ENCODE measurements at places on chromosomes 4 and X.

- no peak for DNase-seq
These were observed 37.0 kb upstream of the SHISA3 start for GRCh38 chr4:42360256-42360669.

GRCh38 chr4:148055844-148056243, 324.0 kb downstream of the ARHGAP10 start:
- no peak for DNase-seq

DNA sequence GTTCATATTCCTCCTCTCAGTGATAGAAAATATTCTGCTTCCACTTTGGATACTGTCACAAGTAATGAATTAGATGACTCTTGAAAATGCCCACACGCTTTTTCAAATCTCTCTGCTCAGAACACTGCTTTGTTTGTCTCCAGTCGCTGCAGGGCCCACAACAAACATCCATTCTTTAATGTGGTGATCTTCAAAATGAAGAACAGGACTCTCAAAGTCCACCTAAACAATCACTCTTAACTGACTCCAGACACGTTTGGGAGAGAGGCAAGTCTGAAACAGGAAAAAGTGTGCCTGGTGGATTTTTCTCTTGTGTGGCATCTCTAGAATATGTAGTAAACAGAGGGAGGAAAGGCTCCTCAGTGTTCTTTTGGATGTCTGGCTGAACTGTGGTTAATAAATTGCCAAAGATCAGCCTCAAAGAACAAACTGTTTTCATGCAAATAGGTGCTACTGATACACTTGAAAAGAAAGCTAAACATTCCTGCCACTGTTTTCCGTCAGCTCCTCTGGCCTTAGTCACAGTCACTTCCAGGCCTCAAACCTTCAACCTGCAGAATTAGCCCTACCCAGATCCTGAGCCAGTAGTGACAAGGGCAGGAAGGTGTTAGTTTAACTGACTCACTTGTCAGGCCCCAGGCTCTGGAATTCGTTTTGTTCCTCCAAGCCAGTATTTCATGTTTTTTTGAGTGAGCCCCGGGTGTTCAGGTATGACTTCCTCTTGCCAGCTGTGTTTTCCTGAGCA, 259.6 kb upstream of the GPC4 start:
- no peak for DNase-seq

GRCh38 chr4:165328708-165329107, 1.2 kb downstream of the MSMO1 start:
- DNase-seq = no peak

- DNase-seq = no peak
These were observed 32.1 kb downstream of the TAPT1 start for GRCh38 chr4:16194214-16194613.

GRCh38 chrX:50799531-50799961, 14.4 kb downstream of the SHROOM4 start:
- DNase-seq = no peak

DNA sequence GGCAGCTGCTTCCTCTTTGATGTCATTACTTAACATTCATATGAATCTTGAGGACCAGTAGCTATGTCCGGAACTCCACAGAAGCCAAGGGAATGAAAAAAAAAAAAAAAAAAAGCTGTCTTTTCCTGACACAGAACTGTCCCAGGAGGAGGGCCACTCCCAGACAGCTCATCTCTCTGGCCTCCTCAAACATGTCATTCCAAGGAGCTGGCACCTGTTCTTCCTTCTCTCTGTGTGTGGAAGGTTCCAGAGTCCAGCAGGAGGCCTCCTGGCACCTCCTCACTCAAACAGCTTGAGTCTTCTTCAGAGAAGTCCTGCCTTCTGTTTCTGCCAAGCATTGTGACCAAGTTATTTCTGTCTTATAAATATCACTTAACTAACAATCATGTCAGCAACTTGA, 458.5 kb downstream of the AFF2 start:
- no peak for DNase-seq

GRCh38 chr4:137213372-137214173, 318.7 kb downstream of the PCDH18 start:
- DNase-seq = no peak

DNA sequence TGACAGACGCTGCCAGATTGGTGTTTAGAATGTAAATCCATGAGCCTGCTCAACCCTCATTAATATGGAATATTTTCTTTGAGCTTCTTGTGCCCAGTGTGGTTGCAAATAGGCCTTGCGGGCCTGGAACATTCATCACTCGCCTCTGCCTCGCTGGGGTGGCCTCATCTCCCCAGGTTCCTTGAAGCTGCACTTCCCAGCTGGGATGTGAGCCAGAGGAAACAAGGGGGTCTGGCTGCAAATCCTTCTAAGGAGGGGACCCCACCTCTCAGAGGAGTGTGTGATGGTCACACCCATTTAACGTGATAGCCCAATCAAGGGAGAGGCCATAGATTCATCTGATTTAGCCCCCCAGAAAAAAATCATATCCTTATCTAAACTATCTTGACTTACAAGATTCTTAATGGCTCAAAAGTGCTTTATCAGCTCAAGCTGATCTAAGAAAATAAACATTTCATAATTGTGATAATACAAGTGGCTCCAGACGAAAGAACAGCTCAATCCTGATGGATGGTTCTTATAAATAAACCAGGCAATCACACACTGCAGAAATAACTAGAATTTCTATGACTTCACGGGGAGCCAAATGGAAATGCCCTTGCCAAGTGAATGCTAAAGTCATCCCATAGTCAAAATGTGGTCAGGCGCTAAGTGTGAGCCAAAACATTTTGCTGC, 189.9 kb downstream of the PTTG2 start:
- DNase-seq = no peak

- no peak for DNase-seq
These were observed 334.0 kb downstream of the PCDH19 start for GRCh38 chrX:100076031-100076430.

- no peak for DNase-seq
These were observed 199.6 kb upstream of the MID1 start for GRCh38 chrX:10819973-10820372.

DNA sequence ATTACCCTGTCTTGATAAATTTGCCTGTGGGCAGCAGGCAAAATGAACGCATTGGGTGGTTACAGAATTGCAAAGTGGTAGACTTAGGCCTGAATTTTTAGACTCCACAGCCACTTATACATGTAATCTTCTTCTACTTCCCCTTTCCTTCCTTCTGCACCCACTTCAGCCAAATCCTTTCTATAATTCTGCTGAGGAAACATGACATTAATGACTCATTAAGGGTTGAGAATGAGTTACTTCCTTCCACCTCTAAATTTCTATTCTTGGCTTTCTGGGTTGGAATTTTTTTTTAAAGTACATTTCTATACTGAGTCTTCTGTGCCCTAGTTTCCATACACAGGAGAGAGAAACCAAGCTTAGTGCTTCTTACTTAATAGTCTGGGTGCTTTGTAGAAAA, 10.1 kb downstream of the PAPSS1 start:
- DNase-seq = no peak

DNA sequence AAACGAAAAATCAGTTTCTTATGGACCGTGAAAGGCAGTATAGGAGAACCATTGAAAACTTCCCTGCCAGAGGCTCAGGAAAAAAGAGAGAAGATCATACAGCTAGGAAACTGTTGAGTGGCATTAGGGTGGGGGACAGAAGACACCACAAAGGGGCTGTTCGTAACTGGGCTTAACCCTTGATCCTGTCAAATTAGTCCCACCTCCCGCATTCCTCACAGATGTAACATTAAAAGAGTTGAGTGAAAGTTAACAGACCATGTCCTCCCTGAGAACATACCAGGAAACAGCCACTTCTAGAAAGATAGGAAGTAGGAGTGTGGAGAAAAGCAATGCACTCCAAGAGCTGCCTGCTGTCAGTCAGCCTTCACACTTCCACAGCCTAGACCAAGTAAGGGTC, 8.7 kb downstream of the SHROOM4 start:
- no peak for DNase-seq

GRCh38 chr4:94356444-94356843, 13.8 kb upstream of the HPGDS start:
- DNase-seq = no peak

DNA sequence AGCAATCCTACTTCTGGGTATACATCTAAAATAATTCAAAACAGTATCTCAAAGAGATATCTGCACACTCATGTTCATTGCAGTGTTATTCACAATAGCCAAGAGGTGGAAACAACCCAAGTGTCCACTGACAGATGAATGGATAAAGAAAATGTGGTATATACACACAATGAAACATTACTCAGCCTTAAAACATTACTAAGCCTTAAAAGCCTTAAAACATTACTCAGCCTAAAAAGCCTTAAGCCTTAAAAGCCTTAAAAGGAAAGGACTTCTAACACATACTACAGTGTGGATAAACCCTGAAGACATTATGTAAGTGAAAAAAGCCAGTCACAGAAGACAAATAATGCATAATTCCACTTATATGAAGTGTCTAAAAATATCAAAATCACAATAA, 40.3 kb upstream of the TFDP3 start:
- no peak for DNase-seq

DNA sequence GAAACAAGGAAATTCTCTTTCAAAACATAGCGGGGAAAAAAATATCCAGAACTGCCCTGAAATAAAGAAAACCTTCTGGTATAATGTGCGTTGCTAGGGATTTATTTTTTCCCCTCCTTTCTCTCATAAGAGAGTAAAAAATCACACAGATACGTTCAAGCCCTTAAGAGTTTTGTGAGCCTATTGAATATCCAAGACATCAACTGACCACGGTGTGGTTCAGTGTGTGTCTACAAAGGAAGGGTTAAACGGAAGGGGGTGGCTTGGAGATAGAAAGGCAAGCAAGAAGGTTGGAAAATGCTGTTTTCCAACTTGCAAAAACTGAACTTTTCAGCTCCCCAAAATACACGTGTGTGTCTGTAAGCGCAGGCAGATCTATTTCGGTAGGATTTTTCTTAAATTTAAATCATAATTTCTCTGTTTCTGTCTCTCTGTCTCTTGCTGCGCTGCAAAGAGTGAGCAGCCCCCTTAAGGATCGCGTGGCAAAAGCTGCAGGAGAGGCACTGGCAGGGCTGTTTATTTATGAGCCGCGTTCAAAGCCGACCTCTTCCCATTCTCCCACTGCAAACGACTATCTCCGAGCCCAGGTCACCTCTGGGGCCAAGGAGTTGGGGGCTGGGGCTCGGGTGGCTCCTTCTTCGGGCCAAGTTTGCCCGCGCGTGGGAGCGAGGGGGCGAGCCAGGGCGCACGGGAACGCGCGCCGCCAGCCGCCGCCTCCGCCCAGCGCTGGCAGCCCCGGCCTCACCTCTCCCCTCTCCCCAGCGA, 492 bp upstream of the SLIT2 start:
- no peak for DNase-seq

- no peak for DNase-seq
These were observed 393.8 kb upstream of the GNPDA2 start for GRCh38 chr4:45120163-45120562.

DNA sequence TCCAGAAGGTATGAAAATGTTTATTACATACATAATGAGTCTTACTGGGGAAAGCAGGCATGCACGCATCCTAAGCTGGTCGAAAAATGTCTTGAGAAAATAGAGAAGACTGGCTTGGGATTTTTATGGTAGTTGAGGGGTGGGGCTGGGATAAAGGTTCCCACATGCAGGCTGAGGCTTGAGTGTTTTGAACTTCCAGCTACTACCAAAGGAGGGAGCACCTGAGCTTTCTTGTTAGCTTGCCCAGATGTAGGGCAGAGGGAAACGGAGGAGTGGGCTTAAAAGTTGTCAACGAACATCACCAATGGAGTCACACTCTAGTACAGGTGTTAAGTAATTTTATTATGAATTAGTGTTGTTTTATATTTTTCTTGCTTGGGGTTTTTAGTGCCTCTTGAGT, 39.6 kb upstream of the SRPX start:
- DNase-seq = no peak

DNA sequence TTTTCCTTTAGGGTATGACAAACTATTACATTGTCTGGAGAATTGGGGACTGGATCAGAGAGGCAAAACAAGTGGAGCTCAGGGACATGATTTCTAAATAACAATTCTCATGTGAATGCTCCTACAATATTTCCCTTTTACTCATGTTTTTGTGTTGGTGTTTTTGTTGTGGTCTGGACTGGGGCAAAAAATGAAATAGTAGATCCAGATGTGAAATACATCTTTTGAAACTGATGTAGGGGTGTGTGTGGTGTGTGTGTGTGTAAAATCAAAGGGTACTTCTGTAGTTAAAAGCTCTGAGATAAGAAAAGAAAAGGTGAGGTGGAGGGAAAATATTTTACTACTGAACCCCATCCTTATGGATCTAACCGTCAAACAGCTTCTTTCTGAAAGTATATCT, 188.4 kb upstream of the RPL34 start:
- DNase-seq = no peak

DNA sequence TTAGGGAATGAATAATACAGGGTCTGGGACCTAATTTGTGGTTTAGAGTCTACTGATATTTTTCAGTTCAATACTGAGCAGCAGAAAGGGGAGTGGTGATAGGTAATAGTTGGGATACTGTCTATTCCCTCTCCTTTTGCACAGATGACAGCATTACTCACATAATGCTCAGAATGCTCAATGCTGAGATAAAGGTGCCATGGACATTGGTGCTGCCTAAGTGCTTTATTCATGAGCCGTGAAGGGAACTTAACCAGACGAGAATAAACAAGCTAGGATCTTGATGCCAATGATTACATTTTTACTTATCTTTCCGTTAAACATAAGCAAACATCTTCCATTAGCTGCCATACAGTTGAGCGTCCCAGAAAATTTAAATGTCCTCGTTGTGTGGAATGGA, 75.6 kb downstream of the STK32B start:
- no peak for DNase-seq

GRCh38 chr4:163703251-163703650, 208.8 kb downstream of the TMA16 start:
- DNase-seq = no peak

DNA sequence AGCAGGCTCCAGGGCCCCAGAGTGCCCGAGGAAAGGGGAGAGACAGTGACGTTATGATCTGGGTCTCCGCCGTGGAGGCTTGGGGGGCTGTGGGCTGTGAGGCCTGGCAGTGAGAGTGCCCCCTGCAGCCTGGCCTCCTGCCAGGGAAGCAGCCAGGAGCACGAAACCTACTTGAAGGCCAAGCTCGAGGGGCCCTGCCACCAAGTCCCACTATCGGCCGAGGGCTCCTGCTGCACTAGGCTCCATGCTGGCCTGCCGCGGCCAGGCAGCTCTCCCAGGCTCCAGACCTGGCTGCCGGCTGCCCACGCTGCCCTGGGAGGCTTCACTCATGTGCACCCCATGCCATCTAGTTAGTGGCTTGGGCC, 18.7 kb downstream of the FLNA start:
- DNase-seq = no peak

DNA sequence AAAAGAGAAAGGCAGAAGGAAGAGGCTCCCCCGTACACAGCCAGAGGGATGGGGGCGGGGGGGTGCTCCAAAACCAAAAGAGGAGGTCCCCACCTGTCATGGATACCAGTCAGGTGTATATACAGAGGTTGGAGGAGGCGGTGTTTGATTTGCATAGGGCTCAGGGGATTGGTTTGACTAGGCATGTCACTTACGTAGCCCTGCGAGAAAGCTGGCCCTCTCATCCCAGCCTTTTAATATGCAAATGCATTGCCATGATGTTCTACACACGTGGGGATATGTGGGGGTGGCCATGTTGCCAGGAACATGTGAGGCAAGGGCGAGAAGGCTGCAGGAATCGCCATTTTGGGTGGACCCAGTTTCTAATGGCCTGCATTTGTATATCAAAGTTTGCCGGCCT, 38.6 kb downstream of the TMEM150C start:
- no peak for DNase-seq
